ENCODE measurements at places on chromosomes 2 and 18.

DNA sequence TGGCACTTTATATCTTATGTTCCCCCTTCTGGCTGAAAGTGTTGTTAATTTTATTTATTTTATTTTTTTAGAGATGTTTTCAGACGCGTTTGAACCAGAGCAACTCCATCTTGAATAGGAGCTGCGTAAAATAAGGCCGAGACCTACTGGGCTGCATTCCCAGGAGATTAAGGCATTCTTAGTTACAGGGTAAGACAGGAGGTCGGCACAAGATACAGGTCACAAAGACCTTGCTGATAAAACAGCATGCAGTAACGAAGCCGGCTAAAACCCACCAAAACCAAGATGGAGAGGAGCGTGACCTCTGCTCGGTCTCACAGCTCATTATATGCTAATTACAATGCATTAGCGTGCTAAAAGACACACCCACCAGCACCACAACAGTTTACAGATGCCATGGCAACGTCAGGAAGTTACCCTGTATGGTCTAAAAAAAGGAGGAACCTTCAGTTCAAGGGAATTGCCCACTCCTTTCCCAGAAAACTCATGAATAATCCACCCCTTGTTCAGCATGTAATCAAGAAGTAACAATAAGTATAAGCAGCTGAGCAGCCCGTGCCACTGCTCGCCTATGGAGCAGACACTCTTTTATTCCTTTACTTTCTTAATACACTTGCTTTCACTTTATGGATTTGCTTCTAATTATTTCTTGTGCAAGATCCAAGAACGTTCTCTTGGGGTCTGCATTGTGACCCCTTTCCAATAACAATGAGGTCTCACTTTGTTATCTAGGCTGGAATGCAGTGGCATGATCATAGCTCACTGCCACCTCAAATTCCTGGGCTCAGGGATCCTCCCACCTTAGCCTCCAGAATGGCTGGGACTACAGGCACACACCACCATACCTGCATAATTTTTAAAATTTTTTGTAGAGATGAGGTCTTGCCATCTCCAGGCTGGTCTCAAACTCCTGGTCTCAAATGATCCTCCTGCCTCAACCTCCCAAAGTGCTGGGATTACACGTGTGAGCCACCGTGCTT lies 55.9 kb downstream of the CACNB4 start:
- no peak for DNase-seq

GRCh38 chr2:186737732-186738508 lies 44.1 kb downstream of the FAM171B start:
- no peak for DNase-seq

GRCh38 chr18:57697426-57697825 lies 75.8 kb upstream of the NARS1 start:
- no peak for DNase-seq

GRCh38 chr2:15638720-15639119 lies 47.1 kb downstream of the DDX1 start:
- no peak for DNase-seq

- no peak for DNase-seq
These were observed 86.2 kb downstream of the MIB1 start for GRCh38 chr18:21826641-21827302.

- no peak for DNase-seq
These were observed 5.6 kb downstream of the CROCC2 start for GRCh38 chr2:240911641-240912265.
